ENCODE measurements at places on chromosomes 7 and 10.

DNA sequence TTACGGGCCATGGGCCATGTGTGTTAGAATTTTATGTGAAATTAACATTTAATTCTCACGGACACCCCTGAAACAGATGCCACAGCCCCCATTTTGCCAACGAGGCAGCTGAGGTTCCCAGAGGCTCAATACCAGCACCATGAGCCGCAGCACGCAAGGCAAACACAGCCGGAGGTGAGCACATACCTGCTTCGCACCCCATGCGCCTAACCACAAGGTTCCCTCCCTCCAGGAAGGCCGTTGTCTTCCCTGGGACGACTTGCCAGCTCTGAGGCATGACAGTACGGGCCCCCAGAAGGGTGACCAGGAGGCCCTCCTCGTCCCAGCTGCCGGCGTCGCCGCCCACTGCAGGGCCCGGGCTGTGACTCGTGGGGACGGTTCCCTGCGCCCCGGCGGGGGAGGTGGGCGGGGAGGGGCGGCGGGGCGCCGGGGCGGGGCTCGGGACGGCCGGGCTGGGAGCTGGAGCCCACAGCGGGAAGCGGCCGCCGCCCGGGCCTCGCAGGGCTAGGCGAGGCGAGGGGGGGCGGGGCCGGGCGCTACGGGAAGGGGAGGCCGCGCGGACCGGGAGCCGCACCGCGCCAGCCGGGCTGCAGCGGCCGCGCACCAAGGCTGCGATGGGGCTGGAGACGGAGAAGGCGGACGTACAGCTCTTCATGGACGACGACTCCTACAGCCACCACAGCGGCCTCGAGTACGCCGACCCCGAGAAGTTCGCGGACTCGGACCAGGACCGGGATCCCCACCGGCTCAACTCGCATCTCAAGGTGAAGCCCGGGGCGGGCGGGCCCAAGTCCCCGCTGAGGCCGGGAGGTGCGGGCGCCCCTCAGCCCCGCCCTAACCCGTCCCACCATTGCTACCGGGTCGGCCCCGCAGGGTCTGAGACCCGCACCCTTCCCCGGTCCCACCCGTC lies at the start of gene CAV2:
TSS of gene CAV2 (plus strand) at position 571 of the 910 bp plus-strand sequence. CDS start at position 615, 44 bp downstream.
- DNase-seq = no peak

DNA sequence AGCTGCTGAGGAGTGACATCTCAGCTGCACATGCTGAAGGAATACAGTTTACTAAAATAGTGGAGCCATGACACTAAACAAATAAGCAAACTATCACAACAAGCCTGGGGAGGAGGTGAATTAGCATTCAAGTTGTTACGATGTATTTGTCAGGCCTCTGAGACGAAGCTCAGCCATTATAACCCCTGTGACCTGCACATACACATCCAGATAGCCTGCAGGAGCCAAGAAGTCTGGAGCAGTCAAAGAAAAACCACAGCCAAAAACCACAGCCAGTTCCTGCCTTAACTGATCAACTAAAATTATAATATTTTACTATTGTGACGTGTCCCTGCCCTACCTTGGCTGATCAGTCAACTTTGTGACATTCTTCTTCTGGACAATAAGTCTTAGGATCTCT lies 68.6 kb downstream of the NSUN6 start:
- no peak for DNase-seq

DNA sequence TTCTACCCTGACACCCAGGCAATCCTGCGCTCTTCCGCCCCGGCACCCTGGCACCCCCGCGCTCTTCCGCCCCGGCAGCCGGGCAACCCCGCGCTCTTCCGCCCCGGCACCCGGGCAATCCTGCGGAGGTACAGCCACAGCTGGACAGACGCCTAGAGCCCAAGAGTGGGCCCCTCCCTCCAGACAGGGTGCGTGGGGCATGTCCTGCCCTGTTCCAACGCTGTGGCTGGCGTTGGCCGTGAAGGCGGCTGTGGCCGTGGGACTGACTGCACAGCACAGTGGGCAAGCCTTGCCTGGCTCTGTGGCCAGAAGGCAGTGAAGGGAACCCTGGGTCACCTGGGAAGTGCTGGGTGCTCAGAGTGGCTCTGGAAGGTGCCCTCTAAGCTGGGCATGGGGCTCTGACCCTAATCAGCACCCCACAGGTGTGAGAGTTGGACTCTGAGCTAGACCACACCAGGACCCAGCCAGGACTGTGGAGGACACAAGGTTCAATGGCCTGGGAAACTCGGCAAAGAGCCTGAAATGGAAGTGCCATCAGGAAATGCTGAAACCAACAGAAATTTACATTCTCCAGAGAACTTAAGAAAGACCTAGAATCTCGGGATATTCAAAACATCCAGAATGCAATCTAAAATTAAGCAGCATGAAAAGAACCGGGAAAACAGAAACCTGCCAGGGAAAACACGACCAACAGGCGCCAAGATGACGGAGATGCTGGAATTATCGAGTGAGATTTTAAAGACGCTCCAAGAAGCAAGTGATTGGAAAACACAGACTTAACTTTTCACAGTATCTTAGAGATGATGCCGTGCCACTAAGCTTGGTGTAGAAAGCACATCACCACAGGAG lies 253.6 kb downstream of the ELFN1 start:
- DNase-seq = no peak

- DNase-seq = no peak
Observed at GRCh38 chr7:101662447-101662998, 33.4 kb upstream of the MYL10 start.

DNA sequence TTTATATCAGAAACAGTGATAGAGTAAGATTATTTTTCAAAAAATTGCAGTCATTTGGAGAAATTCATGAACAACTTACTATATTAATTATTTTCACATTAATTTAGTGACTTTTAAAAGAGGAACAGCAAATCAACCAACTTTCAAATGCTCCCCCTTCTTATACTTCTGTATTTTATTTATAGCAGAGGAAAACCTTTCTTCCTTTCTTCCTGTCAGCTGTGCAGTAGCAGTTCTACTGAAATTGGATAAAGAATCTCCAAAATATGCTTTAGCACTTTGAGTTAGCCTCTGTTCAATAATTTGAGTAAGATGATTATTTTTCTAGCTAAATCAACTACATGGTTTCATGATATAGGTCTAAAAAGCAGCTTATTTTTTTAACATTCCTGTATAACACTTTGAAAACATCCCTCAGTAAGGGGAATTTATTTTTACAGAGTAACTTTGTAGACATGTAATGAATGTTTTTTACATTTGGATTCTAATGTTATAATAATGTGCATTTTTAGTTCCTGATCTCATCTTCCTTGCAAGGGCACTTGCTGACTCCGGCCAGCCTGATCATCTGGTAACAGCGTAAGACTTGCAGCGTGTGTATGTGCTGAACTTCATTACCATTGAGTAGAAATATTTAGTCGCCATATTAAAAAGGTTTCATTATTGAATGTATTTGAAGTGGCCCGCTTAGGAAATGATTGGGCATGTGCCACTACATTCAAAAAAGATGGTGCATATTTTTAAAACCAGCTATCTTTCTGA lies 158.3 kb upstream of the HDAC9 start:
- no peak for DNase-seq
